Activated B cell treated with CpG ODN at 0.5 μM for 24 hours (primary cell): ENCODE measurements at places on chromosomes 4 and X. TPM values are rescaled to one million over a fixed set of nuclear protein-coding genes. Genes with fewer than 3 reads are reported as not detected.
A peak's percentile ranks its signal among the peaks of the same experiment; 100 is the strongest.

GRCh38 chr4:39205000-39205399, 22.7 kb downstream of the WDR19 start:
- no peak for DNase-seq
- H3K27ac ChIP-seq = no peak overlapping the region
- H3K4me1 ChIP-seq = no peaks in the 10 kb centered on the region
- no peaks in the 10 kb centered on the region for H3K27me3 ChIP-seq
- H3K4me3 ChIP-seq = no peak overlapping the region

SLC6A14 gene
- total RNA-seq = not detected in 2 replicates

- H3K27me3 ChIP-seq = peaks cover 5% of the 10 kb centered on the region
- no peak overlapping the region for H3K27ac ChIP-seq
- DNase-seq = no peak
- no peaks in the 10 kb centered on the region for H3K4me1 ChIP-seq
Measured at GRCh38 chr4:40337051-40337450, 1.9 kb downstream of the CHRNA9 start.

SCD5 gene
- not detected in 2 replicates for total RNA-seq

- no peaks in the 10 kb centered on the region for H3K36me3 ChIP-seq
- no peaks in the 10 kb centered on the region for H3K27me3 ChIP-seq
- H3K4me1 ChIP-seq = no peaks in the 10 kb centered on the region
- H3K27ac ChIP-seq = no peak overlapping the region
- H3K4me3 ChIP-seq = no peak overlapping the region
Measured at GRCh38 chr4:181138116-181138515, 1105.1 kb upstream of the TENM3 start.

MECP2 gene
- 56.8 and 69.0 TPM in 2 replicates for total RNA-seq

- peak overlapping the region; percentile 75 for H3K27ac ChIP-seq
- H3K27me3 ChIP-seq = no peaks in the 10 kb centered on the region
- DNase-seq = no peak
Measured at GRCh38 chr4:143381189-143382118, 44.8 kb downstream of the GAB1 start.

- H3K27me3 ChIP-seq = no peaks in the 10 kb centered on the region
- H3K4me3 ChIP-seq = no peak overlapping the region
- H3K27ac ChIP-seq = peak overlapping the region; percentile 73
- DNase-seq = no peak
- peaks cover 68% of the 10 kb centered on the region for H3K4me1 ChIP-seq
Measured at GRCh38 chrX:71622032-71622575, 3.8 kb upstream of the CXCR3 start.

DNA sequence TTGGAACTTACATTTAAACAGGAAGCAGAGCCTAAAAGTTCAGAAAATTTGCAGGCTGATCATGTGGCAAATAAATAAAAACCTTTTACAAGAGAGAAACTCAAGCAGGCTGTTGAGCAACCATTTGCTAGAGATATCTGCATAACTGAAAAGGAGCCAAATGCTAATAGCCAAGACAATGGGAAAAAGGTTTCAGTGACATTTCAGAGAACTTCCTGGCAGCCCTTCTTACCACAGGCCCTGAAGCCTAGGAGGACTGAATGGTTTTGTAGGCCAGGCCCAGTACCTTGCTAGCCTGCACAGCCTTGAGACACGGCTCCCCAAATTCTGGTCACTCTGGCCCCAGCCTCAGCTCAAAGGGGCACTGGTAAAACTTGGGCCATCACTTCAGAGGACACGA, 945.1 kb downstream of the ADGRL3 start:
- H3K27ac ChIP-seq = no peak overlapping the region
- no peak for DNase-seq
- no peaks in the 10 kb centered on the region for H3K36me3 ChIP-seq
- H3K27me3 ChIP-seq = no peaks in the 10 kb centered on the region

PDS5A gene
- total RNA-seq = 91.9 and 103 TPM in 2 replicates

DNA sequence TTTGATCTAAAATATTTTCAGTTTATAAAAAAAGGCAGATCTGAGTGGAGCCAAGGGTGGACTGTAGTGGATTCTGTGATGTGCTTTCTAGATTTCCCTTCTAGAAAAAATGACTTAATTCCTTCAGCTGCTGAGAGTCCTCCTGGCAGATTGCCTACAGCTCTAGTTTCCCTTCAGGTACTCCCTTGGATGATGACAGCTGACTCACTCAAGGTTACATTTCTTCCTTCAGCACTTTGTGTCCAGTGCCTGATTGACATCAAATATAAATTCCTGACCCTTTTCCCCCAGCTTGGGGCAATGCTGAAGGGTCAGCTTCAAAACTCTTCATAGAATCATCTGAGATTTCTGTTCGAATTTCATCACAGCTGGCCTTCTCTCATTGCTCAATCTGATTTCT, 161.7 kb downstream of the EMCN start:
- H3K36me3 ChIP-seq = no peaks in the 10 kb centered on the region
- peaks cover 3% of the 10 kb centered on the region for H3K27me3 ChIP-seq
- H3K4me1 ChIP-seq = no peaks in the 10 kb centered on the region
- H3K4me3 ChIP-seq = no peak overlapping the region

SPATA4 gene
- total RNA-seq = not detected in 2 replicates

PDZD4 gene
- 0.07 TPM in 1 of 2 replicates, not detected in the other for total RNA-seq

DNA sequence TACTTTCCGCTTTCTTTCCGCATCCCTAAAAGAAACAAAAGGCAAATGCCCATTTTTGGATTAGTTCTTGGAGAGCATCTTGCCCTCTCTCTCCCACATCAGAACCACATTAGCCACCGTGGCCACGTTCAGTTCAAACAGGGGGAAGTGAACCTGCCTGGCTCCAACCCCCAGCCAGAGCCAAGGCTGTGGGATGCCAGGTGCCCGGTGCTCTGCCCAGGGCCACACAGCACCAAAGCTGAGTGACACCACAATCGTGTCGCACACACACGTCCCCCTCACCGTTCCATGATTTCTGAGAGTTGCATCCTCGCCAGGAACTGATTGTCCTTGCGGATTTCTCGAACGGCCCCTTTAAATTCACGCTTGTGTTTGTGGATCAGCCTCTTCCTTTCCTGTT, 24.3 kb downstream of the NOP14 start:
- peaks cover 69% of the 10 kb centered on the region for H3K36me3 ChIP-seq
- peak; percentile 8 for DNase-seq
- H3K27ac ChIP-seq = no peak overlapping the region
- H3K4me1 ChIP-seq = peaks cover 35% of the 10 kb centered on the region
- H3K27me3 ChIP-seq = no peaks in the 10 kb centered on the region
- H3K4me3 ChIP-seq = no peak overlapping the region

GRCh38 chr4:2127609-2128332, 68.6 kb downstream of the NAT8L start:
- H3K27ac ChIP-seq = no peak overlapping the region
- H3K4me1 ChIP-seq = no peaks in the 10 kb centered on the region
- no peak overlapping the region for H3K4me3 ChIP-seq
- H3K36me3 ChIP-seq = no peaks in the 10 kb centered on the region
- no peak for DNase-seq
- peaks cover 3% of the 10 kb centered on the region for H3K27me3 ChIP-seq

DNA sequence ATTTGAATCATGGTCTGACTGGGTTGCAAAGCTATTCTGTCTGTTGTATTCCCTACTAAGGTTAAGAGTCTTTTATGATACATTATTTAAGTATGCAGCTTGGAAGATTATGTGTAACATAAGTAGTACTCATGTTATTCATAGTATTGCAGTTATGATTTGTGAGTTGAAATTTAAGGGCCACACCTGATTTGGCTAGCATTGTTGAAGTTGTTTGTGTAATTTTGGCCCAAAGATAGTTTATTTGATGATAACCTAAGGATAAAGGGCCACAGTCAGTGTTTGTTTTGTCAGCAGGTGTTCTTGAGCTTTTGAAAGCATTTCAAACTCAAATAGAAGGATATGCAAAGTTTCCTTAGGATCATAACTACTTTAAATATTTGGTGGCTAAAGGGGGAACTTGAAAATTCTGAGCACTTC, 38.9 kb downstream of the NUDT9 start:
- H3K27me3 ChIP-seq = no peaks in the 10 kb centered on the region
- no peaks in the 10 kb centered on the region for H3K4me1 ChIP-seq
- H3K36me3 ChIP-seq = peaks cover 27% of the 10 kb centered on the region
- no peak overlapping the region for H3K4me3 ChIP-seq
- H3K27ac ChIP-seq = no peak overlapping the region

- DNase-seq = no peak
- no peak overlapping the region for H3K27ac ChIP-seq
Measured at GRCh38 chr4:168028568-168028967, 63.8 kb upstream of the ANXA10 start.

GRCh38 chr4:1588306-1588705, 95.8 kb downstream of the FAM53A start:
- H3K4me1 ChIP-seq = no peaks in the 10 kb centered on the region
- no peak overlapping the region for H3K27ac ChIP-seq
- peaks cover 2% of the 10 kb centered on the region for H3K36me3 ChIP-seq
- H3K4me3 ChIP-seq = no peak overlapping the region

PLA2G12A gene
- 6.7 and 9.6 TPM in 2 replicates for total RNA-seq

DNA sequence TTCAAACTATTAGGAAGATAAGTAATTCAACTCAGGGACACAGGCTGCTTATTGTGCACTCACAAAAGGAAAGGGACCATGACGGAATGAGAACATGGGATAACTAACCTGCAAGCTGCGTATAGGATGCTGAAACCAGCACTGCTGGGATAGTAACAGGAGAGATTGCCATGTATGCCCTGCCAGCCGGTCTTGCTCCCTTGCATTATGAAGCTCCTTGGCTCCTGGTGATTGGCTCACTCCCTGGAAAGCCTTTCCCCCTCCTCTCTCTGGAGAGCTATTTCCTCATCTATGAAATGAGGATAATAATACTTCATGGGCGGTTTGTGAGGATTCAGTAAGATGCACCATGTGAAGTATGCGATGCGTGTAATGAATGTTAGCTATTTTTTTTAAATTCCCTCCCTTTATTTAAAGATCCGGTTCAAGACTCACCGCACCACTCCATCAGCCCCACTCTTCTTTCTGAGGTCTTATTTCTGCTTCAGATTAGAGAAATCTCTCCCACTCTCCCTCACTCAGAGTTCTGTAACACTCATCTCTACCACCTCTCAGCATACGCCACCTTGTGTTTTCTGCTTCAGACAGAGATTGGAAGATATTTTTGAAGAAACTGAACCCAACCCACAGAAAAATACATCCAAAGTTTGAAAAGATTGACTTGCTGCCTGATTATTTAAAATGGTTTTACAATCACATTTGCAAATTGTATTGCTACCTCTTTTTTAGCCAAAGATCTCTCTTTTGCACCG, 18.4 kb downstream of the MSMO1 start:
- no peak overlapping the region for H3K4me3 ChIP-seq
- peaks cover 20% of the 10 kb centered on the region for H3K36me3 ChIP-seq
- H3K4me1 ChIP-seq = no peaks in the 10 kb centered on the region
- H3K27me3 ChIP-seq = no peaks in the 10 kb centered on the region

KLHL4 gene
- not detected in 2 replicates for total RNA-seq

AADAT gene
- not detected in 2 replicates for total RNA-seq

DNA sequence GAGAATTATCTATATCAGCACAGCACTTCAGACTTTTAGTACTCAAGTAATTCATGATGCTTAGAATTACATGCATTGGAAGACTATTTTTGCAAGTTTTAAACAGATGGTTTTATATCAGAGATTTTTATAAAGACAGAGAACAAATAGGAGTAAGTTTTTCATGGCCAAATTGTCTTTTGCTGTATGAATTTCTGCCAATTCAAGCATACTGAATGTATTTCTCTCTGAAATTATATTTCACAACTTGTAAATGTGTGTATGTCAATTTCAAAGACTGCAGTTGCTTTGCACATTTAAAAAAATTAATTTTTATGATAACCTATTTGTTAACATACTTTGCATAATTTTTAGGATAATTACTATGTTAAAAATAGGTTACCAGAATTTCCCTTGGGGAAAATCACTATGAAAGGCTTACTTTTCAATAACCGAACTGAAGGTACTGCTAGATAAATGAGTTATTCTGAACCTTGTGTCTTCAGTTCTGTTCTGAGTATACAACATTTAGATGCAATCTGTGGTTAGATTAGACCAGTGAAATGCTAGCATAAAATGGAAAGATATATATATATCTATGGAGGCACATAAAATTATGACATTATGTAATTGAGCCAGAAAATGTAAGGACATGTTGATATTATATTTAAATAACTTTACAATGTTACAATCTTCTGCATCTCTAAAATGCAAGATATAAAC, 1344.2 kb upstream of the PABPC4L start:
- no peak for DNase-seq
- H3K36me3 ChIP-seq = no peaks in the 10 kb centered on the region
- no peaks in the 10 kb centered on the region for H3K4me1 ChIP-seq
- H3K27ac ChIP-seq = no peak overlapping the region

DNA sequence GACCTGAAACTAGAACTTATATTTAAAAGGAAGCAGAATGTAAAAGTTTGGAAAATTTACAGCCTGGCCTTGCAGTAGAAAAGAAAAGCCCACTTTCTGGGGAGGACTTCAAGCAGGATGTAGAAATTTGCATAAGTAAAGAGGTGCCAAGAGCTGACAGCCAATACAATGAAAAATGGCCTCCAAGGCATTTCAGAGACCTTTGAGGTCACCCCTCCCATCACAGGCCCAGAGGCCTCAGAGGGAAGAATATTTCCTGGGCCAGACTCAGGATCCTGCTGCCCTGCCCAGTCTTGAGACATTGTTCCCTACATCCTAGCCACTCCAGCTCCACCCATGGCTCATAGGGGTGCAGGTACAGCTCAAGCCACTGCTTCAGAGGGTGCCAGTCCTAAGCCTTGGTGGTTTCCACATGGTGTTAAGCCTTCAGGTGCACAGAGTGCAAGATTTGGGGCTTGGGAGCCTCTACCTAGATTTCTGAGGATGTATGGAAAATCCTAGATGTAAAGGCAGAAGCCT, 518.9 kb upstream of the INTU start:
- H3K4me3 ChIP-seq = no peak overlapping the region

DNA sequence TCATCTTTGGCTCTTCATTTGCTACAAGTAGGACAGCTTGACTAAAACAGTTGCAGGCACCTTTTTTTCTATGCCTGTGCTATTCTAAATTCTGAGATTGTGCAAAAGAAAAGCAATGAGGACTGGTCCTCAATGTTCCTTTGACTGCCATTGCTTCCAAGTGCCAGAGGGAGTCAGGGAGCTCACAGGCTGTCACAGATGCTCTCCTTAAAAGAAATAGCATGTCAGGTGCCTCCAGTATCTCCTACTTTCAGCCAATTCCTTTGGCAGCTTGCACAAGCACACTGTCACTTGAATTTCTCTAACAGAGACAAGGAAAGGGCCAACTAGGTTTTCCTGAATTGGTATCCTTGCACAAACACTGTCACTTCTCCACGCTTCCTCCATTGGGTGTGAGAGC, 228.2 kb downstream of the ADGRA3 start:
- no peak overlapping the region for H3K4me3 ChIP-seq
- H3K27me3 ChIP-seq = no peaks in the 10 kb centered on the region
- H3K36me3 ChIP-seq = no peaks in the 10 kb centered on the region
- H3K27ac ChIP-seq = no peak overlapping the region
- no peak for DNase-seq
- H3K4me1 ChIP-seq = no peaks in the 10 kb centered on the region
